ENCODE measurements at places on chromosomes 3 and 15.
A peak's percentile ranks its signal among the peaks of the same experiment; 100 is the strongest.

GRCh38 chr3:193240850-193241706 lies at the start of gene PLAAT1:
TSS of gene PLAAT1 (plus strand) at chr3:193241222. CDS start at chr3:193255651, 14,429 bp downstream.
- peak; percentile 62 for DNase-seq

DNA sequence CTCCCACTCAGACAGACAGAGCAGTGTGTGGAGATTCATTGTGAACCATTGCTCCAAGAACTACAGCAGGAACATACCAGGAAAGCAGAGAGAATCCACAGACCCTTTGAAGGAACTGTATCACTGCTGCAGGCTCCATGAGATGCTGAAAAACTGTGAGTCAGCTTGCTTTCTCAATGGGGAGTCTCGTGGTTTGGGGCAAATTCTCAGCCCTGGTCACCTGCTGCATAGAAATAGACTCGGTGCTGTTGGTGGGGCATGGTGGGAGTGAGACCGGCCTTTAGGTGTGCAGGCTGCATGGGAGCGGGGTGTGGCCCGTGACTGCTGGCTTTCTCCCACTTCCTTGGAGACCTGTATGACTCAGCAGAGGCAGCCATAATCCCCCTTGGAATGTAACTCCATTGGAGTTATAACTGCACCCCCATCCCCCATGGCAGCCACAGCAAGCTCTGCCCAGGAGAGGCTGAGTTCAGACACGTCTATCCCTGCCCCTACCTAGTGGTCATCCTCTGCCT lies 35.6 kb downstream of the ALCAM start:
- no peak for DNase-seq

DNA sequence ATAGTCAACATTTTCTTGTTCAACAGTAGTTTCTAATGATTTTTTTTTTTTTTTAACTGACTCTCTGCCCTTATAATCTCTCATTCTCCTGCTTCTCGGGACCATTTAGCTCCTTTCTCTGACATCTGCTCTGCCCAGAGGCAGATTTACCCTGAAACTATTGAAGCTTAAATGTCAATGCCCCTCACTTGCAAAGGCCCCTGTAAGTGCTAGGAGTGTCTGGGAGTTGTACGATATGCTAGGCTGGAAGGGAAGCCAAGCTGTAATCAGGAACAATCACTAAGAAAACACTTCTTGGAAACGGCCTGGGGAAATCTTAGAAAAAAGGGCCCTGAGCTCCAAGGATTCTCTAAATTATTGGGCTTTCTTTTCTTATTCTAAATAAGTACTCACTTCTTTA lies 5.8 kb upstream of the PLOD2 start:
- DNase-seq = no peak

DNA sequence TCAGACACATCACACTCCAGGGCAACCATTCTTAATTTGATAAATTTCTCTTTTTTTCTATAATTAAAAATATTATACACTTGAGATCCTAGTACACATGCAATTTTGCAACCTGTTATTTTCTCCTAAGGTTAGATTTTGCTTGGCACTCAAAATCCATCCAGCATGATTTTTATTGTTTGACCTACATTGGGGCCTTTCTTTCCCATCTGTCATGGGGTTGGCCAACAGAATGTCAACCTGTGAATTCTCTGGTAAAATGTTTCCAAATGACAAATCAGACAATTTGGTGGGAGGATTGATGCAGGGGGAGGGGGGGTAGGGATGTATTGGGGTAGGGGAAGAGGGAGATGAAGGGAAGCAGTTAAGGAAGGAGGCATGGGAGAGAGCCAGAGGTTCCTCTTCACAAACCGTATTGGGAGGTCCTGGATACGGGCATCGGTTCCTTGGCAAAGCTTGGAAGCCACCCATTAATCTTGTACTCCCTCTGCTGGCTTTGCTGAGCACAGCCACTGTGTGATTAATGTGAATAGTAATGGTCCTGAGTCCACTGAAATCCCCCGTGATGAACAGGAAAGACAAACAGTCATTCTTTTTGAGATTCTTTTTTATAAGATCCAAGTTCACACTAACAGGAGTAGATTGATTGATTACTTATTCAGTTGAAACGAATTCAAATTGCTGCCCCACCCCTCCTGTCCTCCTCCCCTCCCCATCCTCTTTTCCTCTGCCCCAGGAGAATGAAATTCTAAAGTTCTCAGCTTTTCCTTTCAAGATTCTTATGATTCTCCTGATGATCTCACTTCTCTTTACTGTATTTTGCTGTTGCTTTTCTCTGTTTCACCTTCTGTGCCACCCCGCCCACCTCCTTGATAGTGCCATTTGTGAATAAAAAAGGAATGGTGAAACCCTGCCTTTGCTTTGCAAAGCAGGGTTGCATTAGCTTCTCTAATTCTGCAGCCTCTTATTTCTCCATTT lies 82.2 kb upstream of the SLC25A26 start:
- DNase-seq = peak; percentile 58

- no peak for DNase-seq
Observed at GRCh38 chr3:45218578-45219390, 7.3 kb downstream of the TMEM158 start.

DNA sequence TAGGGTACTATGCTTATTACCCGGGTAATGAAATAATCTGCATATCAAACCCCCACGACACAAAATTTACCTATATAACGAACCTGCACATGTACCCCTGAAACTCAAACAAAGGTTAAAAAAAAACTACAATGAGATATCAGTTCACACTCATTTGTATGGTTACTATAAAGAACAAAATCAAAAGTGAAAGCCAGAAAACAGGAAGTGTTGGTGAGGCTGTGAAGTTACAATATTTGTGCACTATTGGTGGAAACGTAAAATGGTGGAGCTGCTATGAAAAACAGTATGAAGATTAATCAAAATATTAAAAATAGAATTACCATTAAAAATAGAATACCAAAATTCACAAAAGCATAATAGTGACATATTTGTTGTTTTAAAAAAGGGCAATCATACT lies 128.9 kb downstream of the ZIC1 start:
- DNase-seq = no peak

DNA sequence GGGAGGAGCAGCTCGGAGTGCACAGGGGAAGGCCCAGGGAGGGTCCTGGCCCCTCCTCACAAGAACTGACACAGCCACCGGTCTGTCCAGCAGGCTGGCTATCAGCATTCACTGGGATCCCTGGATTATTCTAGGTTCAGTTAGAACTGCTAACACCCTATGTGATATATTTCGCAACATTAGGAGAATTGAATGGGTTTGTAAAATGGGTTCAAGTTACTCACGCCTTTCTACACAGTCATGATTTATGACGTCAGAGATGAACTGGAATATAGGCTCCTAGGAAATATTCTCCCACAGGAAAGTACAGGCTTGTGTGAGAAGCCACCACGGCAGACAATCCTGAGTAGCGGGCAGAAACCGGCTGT lies 969 bp upstream of the BSN start:
- no peak for DNase-seq

GRCh38 chr3:148792516-148792915 lies 35.1 kb upstream of the CPB1 start:
- no peak for DNase-seq

GRCh38 chr3:46898321-46899150 lies 21.0 kb downstream of the PTH1R start:
- no peak for DNase-seq

DNA sequence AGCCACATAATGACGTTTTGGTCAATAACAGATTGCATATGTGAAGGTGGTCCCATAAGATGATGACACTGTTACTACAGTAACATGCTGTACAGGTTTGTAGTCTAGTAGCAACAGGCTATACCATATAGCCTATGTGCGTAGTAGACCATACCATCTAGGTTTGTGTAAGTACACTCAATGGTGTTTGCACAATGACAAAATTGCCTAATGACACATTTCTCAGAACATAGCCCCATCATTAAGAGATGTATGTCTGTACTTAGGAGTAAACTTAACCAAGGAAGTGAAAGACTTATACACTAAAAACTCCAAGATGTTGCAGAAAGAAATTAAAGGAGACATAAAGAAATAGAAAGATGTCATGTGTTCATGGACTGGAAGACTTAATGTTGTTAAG lies 66.2 kb downstream of the RPLP1 start:
- DNase-seq = no peak

- DNase-seq = no peak
Observed at GRCh38 chr3:15927969-15928368, 130.2 kb upstream of the ANKRD28 start.

- no peak for DNase-seq
Observed at GRCh38 chr3:80338366-80338765, 570.6 kb upstream of the ROBO1 start.

DNA sequence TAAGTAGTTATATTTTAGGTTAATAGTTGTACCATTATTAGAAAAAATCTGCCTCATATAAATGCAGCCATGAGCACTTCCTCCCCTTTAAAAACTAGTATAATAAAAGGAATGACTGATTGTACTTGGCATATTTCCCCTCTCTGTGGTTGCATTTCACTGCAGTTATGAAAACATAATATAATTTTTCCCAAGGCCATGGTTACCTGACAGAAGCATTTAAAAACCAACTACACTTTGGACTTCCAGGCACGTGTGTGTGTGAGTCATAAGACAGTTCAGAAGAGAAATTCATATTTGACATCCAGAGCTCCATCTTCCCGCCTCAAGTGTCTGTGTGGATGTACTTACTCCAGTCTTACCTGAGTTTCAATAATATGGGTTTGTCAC lies 828.2 kb upstream of the CFAP20DC start:
- DNase-seq = no peak

GRCh38 chr3:161915418-161915750 lies 418.8 kb downstream of the OTOL1 start:
- no peak for DNase-seq

- no peak for DNase-seq
Observed at GRCh38 chr15:74227968-74228722, 8.0 kb upstream of the CCDC33 start.

DNA sequence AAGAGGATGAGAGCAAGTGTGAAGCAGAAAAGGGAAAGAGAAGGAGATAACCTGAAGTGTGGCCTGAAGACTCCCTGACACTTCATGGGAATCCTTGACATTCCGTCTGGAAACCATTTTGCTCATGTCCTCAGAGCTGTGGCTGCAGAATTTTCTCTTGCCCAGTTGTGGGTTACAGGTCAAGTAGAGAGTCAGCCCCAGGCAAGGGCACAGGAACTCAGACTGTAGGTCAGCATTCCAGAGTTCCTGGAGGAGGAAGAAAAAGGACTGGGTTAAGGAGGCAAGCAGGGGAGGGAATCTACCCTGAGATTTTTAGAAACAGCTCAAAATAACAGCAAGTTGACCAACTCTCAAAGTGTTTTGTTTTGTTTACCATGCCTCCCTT lies 4.1 kb upstream of the THSD4 start:
- DNase-seq = no peak

DNA sequence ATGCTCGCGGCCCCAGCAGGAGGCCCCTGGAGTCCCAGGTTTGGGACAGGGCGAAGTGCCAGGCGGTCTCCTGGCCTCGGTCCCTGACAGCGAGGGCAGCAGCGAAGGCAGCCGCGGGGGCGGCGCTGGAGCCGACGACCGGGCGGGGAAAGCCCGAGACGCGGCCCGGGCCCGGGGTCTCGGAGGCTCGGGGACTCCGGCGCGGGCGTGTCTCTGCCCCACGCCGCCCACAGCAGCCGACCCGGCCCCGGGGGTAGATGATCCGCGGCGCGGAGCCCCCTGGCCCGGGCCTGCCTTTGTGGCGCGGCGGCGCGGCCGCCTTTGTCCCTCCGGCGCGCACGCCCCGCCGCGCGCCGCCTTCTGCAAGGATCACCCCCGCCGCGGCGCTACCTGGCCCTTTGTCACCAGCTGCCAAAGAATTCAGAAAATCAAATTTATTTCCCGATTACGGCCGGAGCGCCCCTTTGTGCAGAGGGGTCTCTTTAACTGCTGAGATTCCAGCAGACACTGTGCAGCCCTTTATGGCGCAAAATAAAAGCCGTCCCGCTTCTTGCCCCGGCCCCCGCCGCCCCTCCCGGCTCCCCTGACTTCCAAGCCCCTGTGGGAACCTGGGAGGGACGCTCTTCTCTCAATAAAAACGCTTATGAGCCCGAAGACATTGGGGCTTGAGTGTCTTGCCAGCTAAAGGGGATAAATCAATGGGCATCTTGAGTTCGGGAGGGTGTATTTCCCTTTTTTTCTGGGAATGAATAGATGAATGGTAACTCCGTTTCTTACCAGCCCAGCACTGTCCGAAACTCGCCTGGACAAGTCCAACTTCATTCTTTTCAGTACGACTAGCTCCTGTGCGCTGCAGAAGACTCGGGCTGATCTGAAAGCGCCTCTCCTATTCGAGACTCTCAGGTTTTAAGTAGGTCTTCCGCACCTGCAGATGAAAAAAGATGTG lies 68.4 kb downstream of the HES1 start:
- no peak for DNase-seq

GRCh38 chr3:37144806-37145205 lies 29.6 kb downstream of the LRRFIP2 start:
- no peak for DNase-seq

- DNase-seq = no peak
Observed at GRCh38 chr3:193932576-193932975, 203.4 kb upstream of the HES1 start.

DNA sequence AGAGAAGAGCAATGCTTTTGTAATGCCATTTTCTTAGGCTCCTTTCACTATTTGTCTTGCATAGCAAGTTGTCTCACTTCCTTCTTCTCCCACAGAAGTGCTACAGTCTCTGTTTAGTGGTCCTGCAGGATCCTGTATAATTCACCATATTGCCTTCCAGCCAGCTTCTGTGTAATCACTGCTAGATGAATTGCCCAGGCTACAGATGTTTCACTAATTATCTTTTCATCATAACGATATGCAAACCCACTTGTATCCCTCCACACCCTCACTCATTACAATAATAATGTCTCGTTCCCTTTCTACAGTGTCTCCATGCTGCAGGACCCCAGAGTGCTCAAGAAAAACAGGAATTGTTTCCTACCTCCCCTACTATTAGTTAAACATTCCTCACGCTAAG lies 402.9 kb downstream of the TBL1XR1 start:
- no peak for DNase-seq

- DNase-seq = no peak
Observed at GRCh38 chr3:73548436-73548835, 76.3 kb downstream of the PDZRN3 start.

DNA sequence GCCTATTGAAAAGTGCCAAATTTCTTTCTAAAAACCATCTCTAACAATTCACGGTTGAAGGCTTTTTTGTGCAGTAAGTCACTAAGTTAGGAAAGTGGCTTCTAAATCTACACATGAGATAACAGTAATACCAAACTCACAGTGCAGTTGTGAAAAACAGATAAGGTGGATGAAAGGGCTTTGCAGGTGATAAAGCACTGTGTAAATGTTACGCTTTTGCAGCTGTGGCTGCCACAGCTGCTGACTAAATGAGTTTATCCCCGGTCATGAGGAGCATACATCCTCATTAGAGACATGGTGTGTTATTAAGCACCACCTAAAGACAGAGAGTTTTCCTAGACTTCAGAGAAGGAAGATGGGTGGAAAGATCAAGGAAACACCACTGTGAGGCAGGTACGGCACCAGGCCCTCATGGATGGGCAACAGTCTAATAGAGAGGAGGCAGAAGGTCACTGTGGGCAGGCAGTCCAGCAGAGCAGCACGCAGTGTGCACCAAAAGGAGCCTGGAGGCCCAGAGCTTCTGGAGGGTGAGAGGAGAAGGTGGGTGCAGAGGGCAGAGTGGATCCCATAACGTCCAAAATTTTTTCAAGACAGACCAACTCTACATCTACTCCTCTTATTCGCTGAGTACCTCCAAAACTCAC lies 68.5 kb downstream of the FMN1 start:
- DNase-seq = no peak
